ENCODE measurements at places on chromosomes 1 and 21.

GRCh38 chr1:18229625-18230024 lies 122.0 kb downstream of the IGSF21 start:
- DNase-seq: no peak

- no peak for DNase-seq
These were observed 7.2 kb downstream of the PANK4 start for GRCh38 chr1:2519029-2519685.

- no peak for DNase-seq
These were observed 8.7 kb upstream of the UMODL1 start for GRCh38 chr21:42062236-42063022.

GRCh38 chr1:201021630-201022492 lies 1.7 kb downstream of the KIF21B start:
- no peak for DNase-seq

- no peak for DNase-seq
These were observed 5.0 kb downstream of the PPOX start for GRCh38 chr1:161171191-161171590.

DNA sequence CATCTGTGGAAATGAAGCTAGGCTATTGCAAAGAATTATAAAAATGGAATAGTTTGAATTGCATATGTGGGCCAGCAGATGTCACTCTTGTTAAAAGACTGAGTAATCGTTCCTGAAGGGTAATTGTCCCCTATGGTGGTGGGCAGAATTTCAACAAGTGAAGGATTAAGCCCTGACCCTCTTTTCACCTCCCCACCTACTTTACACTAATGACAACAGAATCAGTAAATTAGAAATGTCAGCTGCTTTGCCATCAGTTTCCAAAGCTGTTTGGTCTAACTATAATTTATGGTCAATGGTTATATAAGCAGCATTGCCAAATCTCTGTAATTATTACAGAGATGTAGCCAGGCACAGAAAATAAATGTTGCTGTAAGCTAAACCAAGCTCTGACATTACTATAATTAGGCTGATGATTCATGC lies 898.6 kb downstream of the AMY1C start:
- DNase-seq: no peak

- DNase-seq: no peak
These were observed 480 bp downstream of the DPYD start for GRCh38 chr1:97920276-97920831.

DNA sequence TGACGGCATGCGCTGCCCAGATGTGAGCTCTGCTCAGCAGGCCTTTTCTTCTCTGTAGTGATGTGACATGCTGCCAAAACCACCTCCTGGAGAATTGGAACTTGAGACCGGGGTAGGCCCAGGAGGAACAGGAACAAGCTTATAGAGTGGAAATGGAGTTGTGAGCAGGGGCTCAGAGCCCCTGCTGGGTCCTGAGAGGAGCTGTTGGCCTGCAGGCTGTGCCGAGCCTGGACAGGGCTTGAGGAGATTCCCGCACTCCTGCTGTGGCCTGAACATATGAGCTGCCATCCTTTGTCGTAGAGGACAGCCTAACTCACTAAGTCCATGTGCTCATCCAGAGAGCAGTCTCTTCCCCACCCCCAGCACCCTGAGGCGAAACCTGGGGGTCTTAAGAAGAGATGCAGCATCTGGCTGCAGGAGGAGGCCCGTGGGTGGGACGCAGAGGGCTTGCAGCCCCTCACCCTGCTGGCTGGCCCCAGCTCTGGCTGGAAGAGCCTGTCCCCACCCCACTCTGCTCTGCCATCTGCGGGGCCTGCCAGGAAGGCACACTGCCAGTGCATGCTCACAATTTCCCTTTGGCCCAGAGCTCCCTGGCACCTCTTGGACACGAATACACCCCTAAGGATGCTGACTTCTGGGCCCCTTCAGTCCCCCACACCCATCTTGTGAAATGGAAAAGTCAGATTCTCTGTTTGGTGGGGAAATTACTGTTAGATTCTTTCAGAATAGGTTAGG lies 42.5 kb downstream of the PTPRF start:
- peak; percentile 31 for DNase-seq

DNA sequence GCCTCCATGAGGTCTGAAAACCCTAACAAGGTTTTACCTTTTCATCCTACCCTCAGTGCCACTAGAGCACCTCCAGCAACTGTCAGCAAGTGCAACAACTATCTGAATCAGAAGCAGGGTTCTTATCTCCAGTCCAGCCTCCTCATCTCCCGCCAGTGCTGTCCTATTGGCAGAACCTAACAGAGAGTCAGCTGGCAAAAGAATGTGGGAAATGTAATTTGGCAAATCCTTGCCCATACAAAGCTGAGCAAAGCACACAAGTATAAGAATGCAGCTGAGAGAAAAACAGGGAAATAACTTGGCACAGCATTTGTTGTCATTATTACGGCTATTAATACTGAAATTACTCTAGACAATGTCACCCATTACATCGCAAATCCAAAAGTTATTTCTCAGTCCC lies 124.2 kb downstream of the ATP6V1G3 start:
- no peak for DNase-seq

DNA sequence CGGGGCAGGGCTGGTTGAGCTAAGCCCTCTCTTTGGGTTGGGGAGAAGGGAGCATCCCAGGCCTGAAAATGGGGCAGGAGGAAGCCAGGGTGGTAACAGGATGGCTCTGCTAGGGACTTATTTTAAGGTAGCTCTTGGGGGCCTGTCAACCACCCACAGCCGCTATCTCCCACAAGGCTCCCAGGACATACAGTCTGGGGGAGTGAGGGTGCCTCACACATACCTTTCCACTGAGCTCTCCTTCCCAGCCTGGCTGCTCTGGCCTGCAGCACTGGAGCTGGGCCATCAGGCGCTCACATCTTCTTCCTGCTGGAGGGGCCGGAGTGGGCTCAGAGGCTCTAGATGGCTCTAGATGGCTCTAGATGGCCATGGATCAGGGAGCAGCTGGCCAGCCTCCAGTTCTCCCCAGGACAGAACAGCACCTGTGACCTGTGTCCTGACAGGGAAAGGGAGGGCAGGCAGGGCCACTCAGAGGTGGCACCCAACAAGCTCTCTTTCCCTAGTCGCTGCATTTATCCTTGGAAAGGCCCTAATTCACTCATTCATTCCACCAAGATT lies 11.0 kb upstream of the NPPB start:
- no peak for DNase-seq

GRCh38 chr1:28370239-28371009 lies 884 bp downstream of the PHACTR4 start:
- peak; percentile 40 for DNase-seq

GRCh38 chr1:214927796-214928195 lies 154.7 kb upstream of the KCNK2 start:
- no peak for DNase-seq

GRCh38 chr1:167832693-167833092 lies 81.2 kb downstream of the ADCY10 start:
- DNase-seq: no peak

DNA sequence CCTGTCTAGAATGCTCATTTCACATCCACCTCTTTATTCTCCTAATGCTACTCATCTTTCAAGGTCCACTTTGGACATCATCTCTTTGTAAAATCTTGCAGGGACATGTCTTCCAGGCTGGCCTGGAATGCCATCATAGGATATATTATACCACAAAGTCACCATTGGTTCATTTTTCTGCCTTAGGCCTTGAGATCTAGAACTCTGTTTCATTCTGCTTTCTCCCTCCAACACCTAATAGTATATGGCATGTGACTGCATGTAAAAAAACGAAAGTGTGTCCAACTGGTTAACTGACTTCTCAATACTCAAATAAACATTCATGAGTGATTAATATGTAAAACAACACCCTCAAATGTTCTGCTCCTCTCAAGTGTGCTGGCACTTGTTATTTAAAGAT lies 84.1 kb downstream of the RGS2 start:
- DNase-seq: no peak

GRCh38 chr1:21254335-21254951 lies 35.8 kb downstream of the ECE1 start:
- peak; percentile 48 for DNase-seq

- DNase-seq: no peak
These were observed 18.2 kb upstream of the RC3H1 start for GRCh38 chr1:174040387-174040786.

GRCh38 chr1:70820396-70820795 lies 227.2 kb downstream of the PTGER3 start:
- DNase-seq: no peak

DNA sequence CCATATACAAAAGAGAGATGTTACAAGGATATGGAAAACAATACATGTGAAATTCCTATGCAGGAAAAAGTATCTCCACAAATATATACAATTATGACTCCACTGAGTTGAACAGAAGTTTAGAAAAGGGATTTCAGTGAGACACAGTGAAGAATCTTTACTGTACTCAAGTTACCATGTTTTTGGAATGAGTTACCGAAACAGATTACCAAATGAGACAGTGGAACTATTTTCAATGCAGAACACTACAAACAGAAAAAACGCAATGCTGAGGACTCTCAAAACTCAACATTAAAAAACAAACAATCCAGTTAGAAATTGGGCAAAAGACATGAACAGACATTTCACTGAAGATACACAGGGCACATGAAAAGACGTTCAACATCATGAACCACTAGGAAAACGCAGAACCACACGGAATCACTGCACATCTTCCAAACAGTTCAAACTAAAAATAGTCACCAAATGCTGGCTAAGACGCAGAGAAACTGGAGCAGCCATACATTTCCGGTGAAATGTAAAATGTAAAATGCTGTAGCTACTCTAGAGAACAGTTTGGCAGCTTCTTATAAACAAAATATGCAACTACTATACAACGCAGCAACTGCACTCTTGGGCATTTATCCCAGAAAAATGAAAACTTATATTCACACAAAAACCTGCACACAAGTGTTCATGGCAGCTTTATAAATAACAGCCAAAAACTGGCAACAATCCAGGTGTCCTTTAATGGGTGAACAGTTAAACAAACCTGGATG lies 118.7 kb downstream of the UBR4 start:
- DNase-seq: no peak

DNA sequence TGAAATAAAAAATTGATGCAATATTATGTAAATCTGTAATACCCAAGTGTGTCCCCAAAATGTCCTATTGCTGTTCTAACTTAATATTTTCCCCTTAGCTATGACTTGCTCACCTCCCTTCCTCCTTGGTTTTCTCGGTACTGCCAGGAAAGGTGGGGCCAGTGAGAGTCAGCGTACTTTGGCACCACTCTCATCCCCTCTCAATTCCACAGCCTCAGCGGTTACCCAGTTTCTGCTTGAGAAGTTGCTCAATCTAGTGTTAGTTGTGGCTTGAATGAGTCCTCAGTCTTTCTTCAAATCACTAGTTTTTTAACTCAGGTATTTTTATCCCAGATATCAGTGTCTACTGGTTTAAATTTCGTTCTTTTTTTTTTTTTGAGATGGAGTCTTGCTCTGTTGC lies 32.3 kb downstream of the BCAS2 start:
- no peak for DNase-seq

GRCh38 chr1:180092931-180093650 lies 61.6 kb upstream of the QSOX1 start:
- no peak for DNase-seq

- DNase-seq: peak; percentile 29
These were observed 105.6 kb downstream of the PLPP3 start for GRCh38 chr1:56473582-56474270.

GRCh38 chr1:173914366-173914871 lies 2.7 kb downstream of the SERPINC1 start:
- no peak for DNase-seq

GRCh38 chr1:201268604-201269151 lies 14.6 kb upstream of the PKP1 start:
- DNase-seq: no peak

- DNase-seq: no peak
These were observed 393.5 kb downstream of the SMYD3 start for GRCh38 chr1:246113555-246114095.

- DNase-seq: no peak
These were observed 6.8 kb upstream of the KIF17 start for GRCh38 chr1:20724364-20725188.

DNA sequence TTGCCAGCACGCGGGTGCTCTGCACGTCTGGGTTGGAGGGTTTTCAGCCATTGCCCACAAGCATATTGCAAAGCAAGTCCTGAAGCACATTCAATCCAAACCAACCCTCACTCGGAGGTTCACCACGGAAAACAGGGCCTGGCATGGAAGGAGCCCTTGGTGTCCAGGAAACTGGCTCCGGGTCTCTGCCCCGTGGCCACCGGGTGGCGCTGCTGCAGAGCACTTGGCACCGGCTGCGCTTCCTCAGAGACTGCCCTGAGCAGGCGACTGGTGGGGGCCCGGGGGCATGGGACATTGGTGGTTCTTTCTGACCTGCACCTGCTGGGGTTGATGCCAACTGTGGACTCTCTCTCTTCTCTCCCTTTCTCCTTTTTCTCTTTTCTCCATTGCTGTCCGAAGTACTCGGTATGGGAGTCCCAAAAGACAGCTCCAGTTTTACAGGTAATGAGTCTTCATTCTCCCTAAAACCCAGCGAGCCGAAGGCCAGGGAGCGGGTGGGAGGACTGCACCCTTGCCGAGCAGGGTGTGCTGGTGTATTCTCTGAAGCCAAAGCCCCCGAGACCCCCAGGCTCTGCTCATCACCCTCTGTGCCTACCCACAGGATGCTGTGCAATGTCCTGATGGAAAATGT lies 4.1 kb upstream of the KCNAB2 start:
- DNase-seq: no peak

- no peak for DNase-seq
These were observed 159.6 kb upstream of the COL6A1 start for GRCh38 chr21:45821998-45822397.

GRCh38 chr1:169392406-169392805 lies 24.4 kb downstream of the BLZF1 start:
- DNase-seq: no peak

DNA sequence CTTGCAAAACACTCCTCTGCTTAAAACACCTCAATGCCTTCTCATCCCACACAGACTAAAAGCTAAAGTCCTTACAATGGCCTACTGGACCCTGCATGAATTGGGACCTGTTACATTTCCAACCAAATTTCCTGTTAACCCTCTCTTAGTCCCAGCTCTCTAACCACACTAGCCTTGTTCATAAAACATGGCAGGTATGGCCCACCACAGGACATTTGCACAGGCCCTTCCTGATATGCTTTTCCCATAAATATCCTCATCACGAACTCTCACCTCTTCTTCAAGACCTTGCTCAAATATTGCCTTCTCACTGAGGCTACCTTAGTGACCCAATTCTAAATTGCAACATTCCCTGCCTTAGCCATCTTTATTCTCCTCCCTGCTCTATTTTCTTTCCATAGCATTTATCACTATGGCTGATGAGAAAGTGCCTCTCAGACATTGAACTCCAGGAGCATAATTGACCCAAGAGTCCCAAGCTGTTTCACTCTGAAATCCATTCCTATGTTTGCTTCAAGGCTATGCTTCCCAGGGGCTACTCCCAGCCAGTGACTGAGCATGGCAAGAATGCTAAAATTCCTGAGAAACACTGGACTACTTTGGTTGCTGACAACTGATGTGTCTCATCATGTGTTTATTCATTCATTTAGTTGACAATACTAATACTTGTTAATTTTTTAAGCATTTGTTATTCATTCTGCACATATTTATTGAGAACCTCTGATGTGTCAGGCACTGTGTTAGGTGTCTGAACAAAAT lies 2.7 kb upstream of the PALMD start:
- no peak for DNase-seq

All from C1 segment of cervical spinal cord (tissue), 14 donors.